ENCODE measurements at places on chromosomes 4 and X.

- no peak for DNase-seq
These were observed 29.7 kb downstream of the F9 start for GRCh38 chrX:139560221-139560620.

DNA sequence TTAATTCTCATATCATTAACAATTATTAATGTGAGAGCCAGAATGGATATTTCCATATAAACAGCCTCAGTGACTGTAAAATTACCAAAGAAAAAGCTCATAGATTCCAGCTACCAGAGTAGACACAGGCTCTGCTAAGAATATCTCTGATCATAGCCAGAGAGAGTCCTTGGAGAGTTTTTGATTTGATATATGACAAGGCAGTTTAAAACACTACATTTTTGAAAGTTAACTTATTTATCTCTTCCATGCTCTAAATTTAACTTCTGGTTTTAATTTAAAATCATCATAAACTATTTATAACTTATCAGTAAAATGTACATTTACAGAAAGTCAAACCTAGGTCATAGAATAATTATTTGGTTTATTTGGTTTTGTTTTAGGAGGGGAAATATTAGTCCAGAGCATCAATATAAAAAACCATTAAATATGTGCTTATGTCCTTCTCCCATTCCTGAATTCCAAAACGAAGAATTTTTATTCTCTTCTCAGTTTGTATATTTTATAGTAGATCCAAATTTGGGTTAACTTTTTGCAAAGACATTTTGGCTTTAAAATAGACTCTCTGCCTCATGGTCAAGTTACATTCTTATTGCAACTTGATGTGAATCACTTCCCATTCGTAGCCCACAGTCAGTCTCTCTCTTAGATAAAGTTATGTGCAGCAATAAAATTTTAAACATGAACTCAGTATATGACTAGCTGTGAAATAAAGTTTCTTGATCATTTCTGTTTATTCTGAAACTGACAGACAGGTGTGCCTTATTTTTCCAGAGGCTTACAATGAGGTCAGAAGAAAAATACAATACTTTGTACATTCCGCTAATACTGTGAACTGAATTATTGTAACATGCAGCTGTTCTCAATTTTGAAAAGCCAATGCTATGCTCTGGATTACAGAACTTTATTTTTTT lies 267.1 kb downstream of the PAPSS1 start:
- no peak for DNase-seq

DNA sequence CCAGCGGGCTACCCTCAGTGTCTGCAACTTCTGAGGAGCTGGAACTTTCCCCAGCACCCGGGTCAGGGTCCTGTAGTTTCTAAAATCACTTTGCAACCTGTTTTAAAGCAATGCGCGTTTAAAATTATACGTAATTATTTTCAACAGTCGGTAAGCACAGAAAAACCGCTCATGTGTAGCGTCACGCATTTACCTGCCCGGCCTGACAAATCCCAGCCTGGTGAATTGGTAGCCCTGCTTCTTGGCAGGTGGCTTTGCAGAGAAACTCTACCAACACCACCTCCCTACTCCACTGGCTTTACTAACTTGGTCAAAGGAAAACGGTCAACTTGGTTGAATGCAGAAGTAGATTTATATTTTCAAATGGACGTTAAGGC lies 640 bp downstream of the BANK1 start:
- no peak for DNase-seq

- peak; percentile 2 for DNase-seq
These were observed 21.4 kb downstream of the HELT start for GRCh38 chr4:185039508-185040273.

GRCh38 chr4:186693159-186693815 lies 30.4 kb downstream of the FAT1 start:
- no peak for DNase-seq

- DNase-seq: no peak
These were observed 68.0 kb downstream of the ATOH1 start for GRCh38 chr4:93896516-93896915.

GRCh38 chr4:41043465-41043864 lies 170.9 kb downstream of the APBB2 start:
- DNase-seq: no peak
